ENCODE measurements at places on chromosomes 4 and X. TPM values are rescaled to one million over a fixed set of nuclear protein-coding genes. Genes with fewer than 3 reads are reported as not detected.
A peak's percentile ranks its signal among the peaks of the same experiment; 100 is the strongest.

Gene PRRG3
- total RNA-seq, result 0.37 TPM

Gene TMEM47
- 2.3 TPM for total RNA-seq

Gene VSIG4
- not detected for total RNA-seq

Gene GLUD2
- 0.34 TPM for total RNA-seq

Gene TMPRSS11E
- total RNA-seq, result 0.30 TPM

Gene TCP11X2
- total RNA-seq, result 0.10 TPM

Gene GPM6B
- total RNA-seq, result 0.43 TPM

Gene CT45A1
- total RNA-seq, result 61.1 TPM

DNA sequence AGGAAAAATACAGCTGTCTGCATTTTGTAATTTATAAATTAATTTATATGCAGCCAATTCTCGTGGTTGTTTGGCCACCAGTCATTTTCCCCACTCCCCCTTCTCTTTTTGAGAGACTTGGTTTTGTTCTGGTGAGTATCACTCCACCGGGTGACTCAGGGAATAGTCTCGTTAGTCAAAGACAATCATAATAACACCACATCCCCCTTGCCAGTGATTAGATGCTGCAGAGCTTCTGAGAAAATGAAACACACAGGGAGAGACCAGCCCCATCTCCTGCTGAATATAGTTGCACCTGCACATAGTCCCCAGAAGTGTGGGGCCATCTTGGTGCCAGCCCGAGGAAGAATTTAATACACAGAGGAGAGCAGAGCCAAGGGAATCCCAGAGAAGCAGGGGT is 8.0 kb upstream of the FNIP2 start:
- DNase-seq, result peak; percentile 82

GRCh38 chrX:13955095-13955647 is 74.5 kb downstream of the GEMIN8 start:
- DNase-seq, result no peak

GRCh38 chr4:43089730-43090129 is 197.2 kb downstream of the GRXCR1 start:
- DNase-seq, result peak; percentile 84

DNA sequence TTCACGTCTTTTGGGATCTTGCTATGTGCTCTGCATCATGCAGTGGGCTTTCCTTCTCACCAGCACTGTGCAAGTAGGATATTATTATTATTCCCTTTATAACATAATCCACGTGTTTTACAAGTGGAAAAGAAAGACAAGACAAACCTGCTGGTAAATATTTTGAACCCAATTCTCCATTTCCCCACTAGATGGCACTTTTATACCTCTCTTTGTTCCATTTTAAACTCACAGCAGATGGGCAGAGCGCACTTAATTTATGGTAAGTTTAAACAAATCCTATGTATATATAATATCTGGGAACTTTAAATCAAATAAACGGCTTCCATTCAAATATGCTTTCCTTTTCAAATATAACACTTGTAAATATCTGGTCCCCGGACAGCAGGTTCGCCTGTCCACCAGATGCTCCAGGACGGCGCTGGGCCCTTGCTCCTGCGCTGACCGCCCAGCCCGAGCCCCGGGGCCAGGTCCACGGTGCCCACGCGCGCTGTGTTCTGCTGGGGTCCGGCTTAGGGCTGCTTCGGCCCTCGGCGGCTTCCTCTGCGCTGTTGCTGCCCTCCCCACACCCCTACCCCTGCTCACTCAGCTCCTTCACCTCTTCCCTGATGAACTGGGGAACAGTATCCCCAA is 31.1 kb downstream of the F11 start:
- DNase-seq, result peak; percentile 51

- DNase-seq, result no peak
These were observed 333.3 kb downstream of the DCTD start for GRCh38 chr4:182583703-182584415.

DNA sequence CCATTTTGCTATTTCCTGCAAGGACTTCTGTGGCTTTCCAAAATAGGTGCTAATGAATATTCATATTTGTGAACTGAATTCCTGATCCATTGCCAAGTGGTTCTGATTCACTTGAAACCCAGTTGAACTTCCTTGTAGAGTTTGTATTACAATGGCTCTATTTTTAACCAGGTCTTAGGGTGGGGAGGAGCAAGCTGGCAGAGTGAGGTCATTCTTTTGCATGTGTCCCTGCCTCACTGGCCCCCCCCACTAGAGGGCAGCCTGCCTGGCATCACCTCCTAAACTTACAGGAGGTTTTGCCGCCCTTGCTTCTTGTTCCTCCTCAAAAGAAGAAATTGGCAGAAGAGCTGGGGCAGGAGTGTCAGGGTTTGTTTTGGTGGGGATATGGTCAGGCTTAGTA is 10.5 kb downstream of the PTTG2 start:
- DNase-seq, result peak; percentile 83

DNA sequence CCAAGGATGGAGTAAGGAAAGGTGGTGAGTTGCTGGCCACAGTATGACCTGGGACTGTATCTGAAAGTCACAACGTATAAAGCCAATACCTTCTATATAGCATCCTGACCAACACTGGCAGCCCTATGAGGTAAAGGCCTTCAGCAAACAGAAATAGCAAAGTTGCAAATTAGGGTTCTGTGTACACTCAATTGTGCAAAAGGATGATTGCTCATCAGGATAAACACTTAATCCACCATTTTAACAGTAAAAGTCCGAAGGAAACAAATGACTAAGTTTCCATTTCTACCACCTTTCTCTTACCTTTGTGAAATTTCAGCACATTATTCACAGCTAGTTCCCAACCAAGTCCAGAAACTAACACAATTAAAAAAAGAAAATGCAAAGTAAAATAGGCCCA is 1.4 kb upstream of the FNIP2 start:
- DNase-seq, result no peak

Measured in HT1080 (cell line).